Smooth muscle cell of the coronary artery (primary cell): ENCODE measurements at places on chromosomes 2 and 18. TPM values are rescaled to one million over a fixed set of nuclear protein-coding genes. Genes with fewer than 3 reads are reported as not detected.

The IFIH1 gene
- total RNA-seq, result 2.6 and 6.3 TPM in 2 replicates

The CCT4 gene
- 94.2 and 161 TPM in 2 replicates for total RNA-seq

The PAX3 gene
- 0.38 and 7.6 TPM in 2 replicates for total RNA-seq

The KCNF1 gene
- not detected in 2 replicates for total RNA-seq

The CYBRD1 gene
- 132 and 521 TPM in 2 replicates for total RNA-seq

The NT5C1B gene
- not detected in 2 replicates for total RNA-seq

The SPR gene
- 31.0 and 32.2 TPM in 2 replicates for total RNA-seq

The ALPI gene
- total RNA-seq, result not detected in 2 replicates

The STPG4 gene
- total RNA-seq, result 0.23 TPM in 2 replicates

The CCDC141 gene
- under 0.01 and 0.15 TPM in 2 replicates for total RNA-seq

The OR6B2 gene
- total RNA-seq, result not detected in 2 replicates

The DOK6 gene
- 0.45 and 14.4 TPM in 2 replicates for total RNA-seq

The AMER3 gene
- not detected in 2 replicates for total RNA-seq

The GPR45 gene
- not detected in 2 replicates for total RNA-seq

The TRABD2A gene
- 0.98 and 8.9 TPM in 2 replicates for total RNA-seq

The VWA3B gene
- not detected in 2 replicates for total RNA-seq

The PJVK gene
- total RNA-seq, result 0.60 and 2.6 TPM in 2 replicates

The UPP2 gene
- total RNA-seq, result 0.23 TPM in 1 of 2 replicates, not detected in the other

The POTEJ gene
- total RNA-seq, result not detected in 2 replicates

The TRIM43 gene
- not detected in 2 replicates for total RNA-seq

The LYPD1 gene
- 0.59 and 256 TPM in 2 replicates for total RNA-seq

The STAMBP gene
- total RNA-seq, result 16.4 and 21.3 TPM in 2 replicates

The ST8SIA5 gene
- under 0.01 TPM in 1 of 2 replicates, not detected in the other for total RNA-seq

The PHLPP1 gene
- total RNA-seq, result 2.3 and 5.7 TPM in 2 replicates

The SAG gene
- not detected in 2 replicates for total RNA-seq

The TNP1 gene
- total RNA-seq, result not detected in 2 replicates

The MFSD6 gene
- total RNA-seq, result 3.2 and 3.4 TPM in 2 replicates

The NT5DC4 gene
- not detected in 2 replicates for total RNA-seq

The COL4A3 gene
- 7.3 and 8.3 TPM in 2 replicates for total RNA-seq

The SLC11A1 gene
- 0.12 and 0.15 TPM in 2 replicates for total RNA-seq

The STEAP3 gene
- total RNA-seq, result 10.7 and 13.8 TPM in 2 replicates

The STAT4 gene
- total RNA-seq, result 4.1 and 4.4 TPM in 2 replicates

The IL36RN gene
- total RNA-seq, result not detected in 2 replicates

The TCF7L1 gene
- 1.9 and 2.0 TPM in 2 replicates for total RNA-seq

The EN1 gene
- 0.08 and 0.35 TPM in 2 replicates for total RNA-seq

The ABCB11 gene
- not detected in 2 replicates for total RNA-seq

The C2orf78 gene
- not detected in 2 replicates for total RNA-seq

The VSNL1 gene
- total RNA-seq, result 0.23 and 0.47 TPM in 2 replicates

The SERPINB3 gene
- 2.3 TPM in 1 of 2 replicates, not detected in the other for total RNA-seq

The NOSTRIN gene
- 0.08 and 0.23 TPM in 2 replicates for total RNA-seq

The KCNG3 gene
- not detected in 2 replicates for total RNA-seq

The NTSR2 gene
- not detected in 2 replicates for total RNA-seq

The LIMS4 gene
- total RNA-seq, result 1.4 and 11.9 TPM in 2 replicates

The IL18R1 gene
- 1.1 and 4.3 TPM in 2 replicates for total RNA-seq

The CD8B2 gene
- total RNA-seq, result 0.23 TPM in 1 of 2 replicates, not detected in the other

The FSHR gene
- not detected in 2 replicates for total RNA-seq

The GAREM1 gene
- total RNA-seq, result 1.4 and 2.7 TPM in 2 replicates

The SULT1C4 gene
- total RNA-seq, result not detected in 2 replicates

The GTF2A1L gene
- 0.12 and 0.98 TPM in 2 replicates for total RNA-seq

The GALNT3 gene
- total RNA-seq, result 0.08 TPM in 1 of 2 replicates, not detected in the other

The IL1RL2 gene
- 0.38 and 4.3 TPM in 2 replicates for total RNA-seq
